A549 treated with DMSO at 1 μM for 4 hours (cell line): ENCODE measurements at places on chromosomes 11 and 22. TPM values are rescaled to one million over a fixed set of nuclear protein-coding genes. Genes with fewer than 3 reads are reported as not detected.

The CAPN1 gene
- total RNA-seq = 96.7 to 116 TPM (median 104 TPM) in 5 replicates

The MYBPC3 gene
- 0.05 to 0.10 TPM (median 0.07 TPM) in 5 replicates for total RNA-seq

The CREB3L1 gene
- 4.5 to 7.4 TPM (median 5.0 TPM) in 5 replicates for total RNA-seq

The PAMR1 gene
- 0.06 TPM in 1 of 5 replicates, not detected in the others for total RNA-seq

The RIMBP3B gene
- 0.31 to 0.69 TPM (median 0.50 TPM) in 5 replicates for total RNA-seq

The PITPNB gene
- 44.4 to 54.8 TPM (median 51.5 TPM) in 5 replicates for total RNA-seq

The LINC01488 gene
- 0.07 to 0.10 TPM in 2 of 5 replicates, not detected in the others for total RNA-seq

The UBQLNL gene
- total RNA-seq = 0.03 TPM in 2 of 5 replicates, not detected in the others

The OR10A5 gene
- not detected in 5 replicates for total RNA-seq

The OR4A5 gene
- not detected in 5 replicates for total RNA-seq

The OR5W2 gene
- total RNA-seq = not detected in 5 replicates

The FGF19 gene
- total RNA-seq = 0.08 to 0.11 TPM in 2 of 5 replicates, not detected in the others

The ZP1 gene
- 0.09 to 0.58 TPM (median 0.16 TPM) in 5 replicates for total RNA-seq

The CAT gene
- total RNA-seq = 36.1 to 44.4 TPM (median 40.7 TPM) in 5 replicates

The SLC25A22 gene
- 24.3 to 40.1 TPM (median 33.7 TPM) in 5 replicates for total RNA-seq
